Activated CD8-positive, alpha-beta T cell treated with anti-CD3 and anti-CD28 coated beads, Interleukin-2, amount 10 ng/mL, durations not matched to agents 7 days and 5 days (primary cell): ENCODE measurements at places on chromosomes 11 and 22. TPM values are rescaled to one million over a fixed set of nuclear protein-coding genes. Genes with fewer than 3 reads are reported as not detected.
A peak's percentile ranks its signal among the peaks of the same experiment; 100 is the strongest.

- H3K4me3 ChIP-seq, result no peak overlapping the region
- no peak for DNase-seq
- peaks cover 9% of the 10 kb centered on the region for H3K27me3 ChIP-seq
- H3K36me3 ChIP-seq, result no peaks in the 10 kb centered on the region
These were observed 8.9 kb downstream of the SULT4A1 start for GRCh38 chr22:43853328-43853931.

CARD18 gene
- not detected for total RNA-seq

DNA sequence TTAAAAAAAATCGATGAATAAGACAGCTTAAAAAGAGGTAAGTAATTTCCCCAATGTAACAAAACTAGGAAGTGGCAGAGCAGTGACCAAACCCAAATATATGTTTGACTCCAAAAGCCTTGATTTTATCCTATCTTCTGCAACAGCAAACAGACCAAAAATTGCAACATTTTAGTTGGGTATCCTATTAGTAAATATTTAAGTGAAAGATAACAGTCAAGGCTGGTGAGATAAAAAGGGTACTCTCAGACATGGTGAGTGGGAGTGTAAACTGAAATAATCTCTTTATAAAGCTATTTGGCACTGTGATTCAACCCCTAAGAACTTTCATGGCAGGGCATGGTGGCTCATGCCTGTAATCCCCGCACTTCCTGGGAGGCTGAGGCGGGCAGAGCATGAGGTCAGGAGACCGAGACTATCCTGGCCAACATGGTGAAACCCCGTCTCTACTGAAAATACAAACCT lies 1.9 kb upstream of the RDX start:
- H3K4me1 ChIP-seq, result peaks cover 31% of the 10 kb centered on the region
- peaks cover 13% of the 10 kb centered on the region for H3K36me3 ChIP-seq
- H3K27me3 ChIP-seq, result no peaks in the 10 kb centered on the region
- no peak for DNase-seq
- H3K4me3 ChIP-seq, result no peak overlapping the region

TMPRSS5 gene
- total RNA-seq, result 0.31 TPM

DNA sequence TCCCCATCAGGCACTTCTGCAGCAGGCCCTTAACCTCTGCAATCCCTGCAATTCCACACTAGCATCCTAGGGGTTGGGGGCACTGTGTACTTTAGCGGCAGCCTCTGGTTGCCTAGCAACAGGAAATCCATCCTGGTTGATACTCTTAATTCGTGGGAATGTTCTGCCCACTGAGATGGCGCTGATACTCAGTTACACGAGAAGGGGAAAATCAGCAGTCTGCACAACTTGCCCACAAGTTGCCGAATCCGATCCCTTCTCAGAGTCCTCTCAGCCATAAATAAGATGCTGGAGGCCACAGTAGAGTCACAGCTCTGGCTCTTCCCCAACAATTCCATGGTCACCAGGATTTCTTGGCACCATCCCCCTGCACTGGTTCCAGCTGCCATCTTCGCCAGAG lies 57.6 kb upstream of the CRYBB3 start:
- DNase-seq, result no peak
- no peaks in the 10 kb centered on the region for H3K4me1 ChIP-seq
- H3K27me3 ChIP-seq, result no peaks in the 10 kb centered on the region
- peaks cover 7% of the 10 kb centered on the region for H3K36me3 ChIP-seq
- no peak overlapping the region for H3K4me3 ChIP-seq

PANX3 gene
- total RNA-seq, result not detected

- H3K27ac ChIP-seq, result no peak overlapping the region
- no peaks in the 10 kb centered on the region for H3K4me1 ChIP-seq
- no peak for DNase-seq
These were observed 85.4 kb downstream of the TTC28 start for GRCh38 chr22:28594076-28594796.

DNA sequence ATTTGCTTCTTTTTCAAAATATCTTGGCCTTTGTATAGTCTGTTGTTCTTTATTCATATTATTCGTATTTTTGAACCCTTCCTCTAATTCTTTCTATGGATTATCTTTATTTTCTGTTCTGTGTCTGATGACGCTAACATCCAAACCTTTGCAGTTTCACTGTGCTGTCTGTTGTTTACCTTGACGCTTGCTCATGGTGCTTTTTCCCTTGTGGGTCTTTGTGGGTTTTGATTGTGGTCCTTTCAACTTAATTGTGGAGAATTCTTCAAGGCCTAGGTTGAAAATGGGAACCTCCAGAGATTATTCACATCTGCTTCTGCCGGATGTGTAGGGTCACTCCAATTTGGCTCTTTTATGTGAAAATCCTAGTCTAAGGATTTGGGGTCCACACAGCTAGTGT lies 34.6 kb downstream of the PARVG start:
- H3K4me1 ChIP-seq, result no peaks in the 10 kb centered on the region
- no peak overlapping the region for H3K4me3 ChIP-seq
- DNase-seq, result no peak
- no peaks in the 10 kb centered on the region for H3K27me3 ChIP-seq

DNA sequence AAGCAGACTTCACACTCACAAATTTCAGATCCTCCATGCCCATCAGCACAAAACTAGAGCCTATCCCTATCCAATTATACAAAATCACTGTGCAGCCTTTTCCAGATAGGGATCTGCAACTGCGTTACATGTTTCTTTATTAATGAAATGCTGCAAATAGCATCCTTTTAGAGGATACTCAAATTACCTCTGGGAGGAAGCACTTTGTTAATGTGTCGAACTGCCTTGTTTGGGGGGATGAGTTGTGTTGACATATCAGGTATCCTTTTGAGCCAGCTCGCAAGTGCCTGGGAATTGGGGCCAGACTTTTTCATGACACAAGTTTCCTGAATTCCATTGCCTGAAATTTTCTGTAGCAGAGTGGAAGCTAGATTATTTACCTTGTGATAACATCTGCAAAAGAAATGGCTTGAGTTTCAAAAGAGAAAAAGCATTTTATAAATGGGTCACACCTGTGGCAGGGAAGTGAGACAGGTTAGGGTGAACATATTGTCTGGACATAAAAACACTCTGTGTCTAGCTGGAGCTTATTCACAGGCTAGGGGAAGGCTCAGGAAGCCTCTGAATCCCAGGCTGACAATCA lies 299.1 kb upstream of the MTNR1B start:
- H3K27me3 ChIP-seq, result no peaks in the 10 kb centered on the region
- H3K4me1 ChIP-seq, result no peaks in the 10 kb centered on the region
- no peak overlapping the region for H3K27ac ChIP-seq
- H3K36me3 ChIP-seq, result no peaks in the 10 kb centered on the region

PNPLA3 gene
- total RNA-seq, result 0.13 TPM

DNA sequence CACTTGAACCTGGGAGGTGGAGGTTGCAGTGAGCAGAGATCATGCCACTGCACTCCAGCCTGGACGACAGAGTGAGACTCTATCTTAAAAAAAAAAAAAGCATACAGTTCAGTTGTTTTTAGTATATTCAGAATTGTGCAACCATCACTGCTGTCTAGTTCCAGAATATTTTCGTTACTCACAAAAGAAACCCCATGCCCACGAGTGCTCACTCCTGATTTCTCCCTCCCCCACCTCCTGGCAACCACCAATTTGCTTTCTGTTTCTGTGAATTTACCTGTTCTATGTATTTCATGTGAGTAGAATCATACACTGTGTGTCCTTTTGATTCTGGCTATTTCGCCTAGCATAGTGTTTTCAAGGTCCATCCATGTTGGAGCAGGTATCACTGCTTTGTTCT lies 24.8 kb downstream of the PTPRJ start:
- peaks cover 84% of the 10 kb centered on the region for H3K4me1 ChIP-seq
- no peaks in the 10 kb centered on the region for H3K27me3 ChIP-seq
- H3K4me3 ChIP-seq, result peak overlapping the region; percentile 54
- peak overlapping the region; percentile 95 for H3K27ac ChIP-seq
- peak; percentile 50 for DNase-seq
- peaks cover 27% of the 10 kb centered on the region for H3K36me3 ChIP-seq

TRAPPC4 gene
- total RNA-seq, result 58.6 TPM

GRCh38 chr11:75635066-75635862 lies 33.6 kb downstream of the MAP6 start:
- H3K4me1 ChIP-seq, result no peaks in the 10 kb centered on the region
- peaks cover 41% of the 10 kb centered on the region for H3K27me3 ChIP-seq
- no peak overlapping the region for H3K27ac ChIP-seq
- no peaks in the 10 kb centered on the region for H3K36me3 ChIP-seq
- no peak overlapping the region for H3K4me3 ChIP-seq
- DNase-seq, result no peak

VEGFB gene
- 81.5 TPM for total RNA-seq

GRCh38 chr11:12235553-12235946 lies 125.2 kb downstream of the MICAL2 start:
- peak overlapping the region; percentile 32 for H3K4me3 ChIP-seq
- H3K36me3 ChIP-seq, result peaks cover 39% of the 10 kb centered on the region
- peak; percentile 24 for DNase-seq

C1QTNF6 gene
- 6.1 TPM for total RNA-seq

GRCh38 chr11:69011624-69012091 lies 1.4 kb downstream of the MRGPRF start:
- H3K4me3 ChIP-seq, result no peak overlapping the region
- no peak for DNase-seq
- H3K27me3 ChIP-seq, result peaks cover 24% of the 10 kb centered on the region
- H3K36me3 ChIP-seq, result no peaks in the 10 kb centered on the region

RTL10 gene
- 17.0 TPM for total RNA-seq

DNA sequence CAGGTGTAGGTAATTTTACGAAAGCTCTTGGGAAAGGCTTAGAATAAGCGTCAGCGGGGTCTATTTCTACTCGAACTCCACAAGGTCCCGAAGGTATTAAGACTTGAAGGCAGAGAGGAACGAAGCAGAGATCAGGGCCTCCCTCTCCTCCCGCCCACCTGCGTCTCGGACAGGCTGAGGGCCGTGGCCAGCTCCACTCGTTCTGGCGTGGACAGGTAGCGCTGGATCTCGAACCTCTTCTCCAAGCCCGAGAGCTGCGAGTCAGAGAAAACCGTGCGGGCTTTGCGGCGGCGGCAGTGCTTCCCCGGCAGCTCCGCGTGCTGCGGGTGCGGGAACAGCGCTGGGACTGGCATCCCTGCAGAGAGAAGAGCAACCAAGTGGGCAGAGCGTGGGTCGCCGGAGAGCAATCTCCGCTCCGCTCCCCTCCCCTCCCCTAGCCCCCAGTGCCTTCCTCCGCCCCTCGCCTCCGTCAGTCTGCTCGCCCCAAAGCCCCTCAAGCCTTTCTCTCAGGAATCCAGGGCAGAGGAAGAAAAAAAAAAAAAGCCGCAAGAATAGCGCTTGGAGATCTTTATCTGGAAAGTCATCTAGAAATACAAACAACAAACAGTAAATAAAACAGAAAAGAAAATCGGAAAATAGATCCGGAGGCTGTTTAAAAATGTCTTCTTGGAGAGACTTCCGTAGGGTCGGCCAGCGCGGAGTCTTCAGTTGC lies 2.4 kb downstream of the BSX start:
- no peak overlapping the region for H3K4me3 ChIP-seq
- peaks cover 89% of the 10 kb centered on the region for H3K27me3 ChIP-seq
- H3K36me3 ChIP-seq, result peaks cover 5% of the 10 kb centered on the region
- H3K27ac ChIP-seq, result no peak overlapping the region
- no peak for DNase-seq
- peaks cover 30% of the 10 kb centered on the region for H3K4me1 ChIP-seq

DNA sequence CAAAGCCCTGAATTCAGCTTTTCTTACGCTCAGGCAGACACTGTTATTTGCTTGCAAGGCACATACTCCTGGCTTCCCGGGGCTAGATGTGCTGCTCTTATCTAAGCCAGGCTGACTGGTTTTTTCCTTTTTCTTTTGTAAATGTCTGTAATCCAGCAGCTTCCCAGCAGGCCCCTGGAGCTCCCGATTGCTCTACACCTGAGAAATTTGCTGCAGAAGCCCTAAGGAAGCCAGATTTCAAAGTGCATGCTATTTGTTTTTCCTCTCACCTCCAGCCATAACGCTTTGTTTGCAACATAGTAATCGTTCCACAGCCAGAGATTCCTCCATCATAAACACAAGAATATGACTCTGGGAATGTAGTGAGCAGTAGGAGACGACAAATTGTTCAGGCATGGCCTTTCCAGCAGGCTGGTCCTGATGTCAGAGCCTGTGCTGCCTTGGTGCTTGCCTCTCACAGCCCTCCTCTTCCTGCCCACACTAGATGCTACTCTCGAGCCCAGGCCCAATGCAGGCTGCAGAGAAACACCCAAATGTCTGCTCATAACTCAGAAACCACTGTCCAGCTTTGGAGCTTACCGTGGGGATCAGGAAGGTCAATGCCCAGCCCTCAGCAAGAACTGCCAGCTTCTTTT lies 54.7 kb upstream of the SLC6A5 start:
- peaks cover 3% of the 10 kb centered on the region for H3K27me3 ChIP-seq
- no peak overlapping the region for H3K4me3 ChIP-seq
- no peak for DNase-seq
- H3K4me1 ChIP-seq, result no peaks in the 10 kb centered on the region
- H3K27ac ChIP-seq, result no peak overlapping the region
- no peaks in the 10 kb centered on the region for H3K36me3 ChIP-seq

GRCh38 chr22:20636945-20637344 lies 129.5 kb downstream of the MED15 start:
- H3K27ac ChIP-seq, result no peak overlapping the region
- H3K27me3 ChIP-seq, result peaks cover 13% of the 10 kb centered on the region
- H3K4me3 ChIP-seq, result no peak overlapping the region
- H3K36me3 ChIP-seq, result no peaks in the 10 kb centered on the region
- no peak for DNase-seq

GRCh38 chr11:79403839-79404238 lies 37.0 kb downstream of the TENM4 start:
- H3K27me3 ChIP-seq, result no peaks in the 10 kb centered on the region
- H3K4me3 ChIP-seq, result no peak overlapping the region

DNA sequence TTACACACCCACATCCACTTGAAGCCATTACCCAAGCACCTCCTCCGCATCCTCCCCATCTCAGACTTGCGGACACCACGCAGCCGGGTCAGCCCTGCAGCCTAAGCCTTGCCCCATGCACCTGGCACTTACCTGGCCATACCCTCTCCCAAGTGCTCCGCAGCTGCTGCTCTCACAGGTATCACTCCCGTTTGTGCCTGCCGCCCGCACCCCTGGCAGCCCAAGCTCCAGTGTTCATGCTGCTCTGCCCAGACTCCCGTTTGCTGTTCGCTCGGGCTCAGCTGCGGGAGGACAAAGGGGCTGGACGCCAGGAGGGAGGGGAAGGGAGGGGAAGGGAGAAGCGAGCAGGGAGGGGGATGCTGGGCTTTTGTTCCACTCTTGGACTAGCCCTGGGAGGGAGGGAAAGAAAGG lies at the start of gene KLHL35:
KLHL35 (minus strand) TSS at position 293 of the 411 bp plus-strand sequence. CDS start 2,574 bp downstream, outside the sequence.
- no peak within 1 kb of the TSS for H3K27ac ChIP-seq
- H3K4me1 ChIP-seq, result peaks cover 16% of the 10 kb centered on the region
- peaks cover 6% of the 10 kb centered on the region for H3K36me3 ChIP-seq
- peaks cover 43% of the 10 kb centered on the region for H3K27me3 ChIP-seq
- DNase-seq, result no peak

DNA sequence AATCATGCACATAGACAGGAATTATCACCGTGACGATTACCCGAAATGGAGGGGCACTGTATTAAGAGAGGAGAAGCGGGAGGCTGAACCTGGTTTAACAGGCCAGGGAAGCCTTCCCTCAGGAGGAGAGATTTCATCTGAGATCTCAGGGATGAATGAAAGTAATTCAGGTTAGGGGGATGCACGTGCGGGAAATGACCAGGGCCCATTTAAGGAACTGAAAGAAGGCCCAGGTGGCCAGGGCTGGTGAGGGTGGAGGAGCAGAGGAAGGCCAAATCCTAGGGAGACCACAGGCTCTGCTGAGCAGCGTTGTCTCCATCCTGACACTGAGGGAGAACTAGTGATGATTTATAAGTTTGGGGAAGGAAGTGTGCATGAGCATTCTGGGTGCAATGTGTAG lies 16.3 kb upstream of the OPCML start:
- no peak for DNase-seq
- H3K27ac ChIP-seq, result no peak overlapping the region
- H3K27me3 ChIP-seq, result no peaks in the 10 kb centered on the region
- H3K4me1 ChIP-seq, result no peaks in the 10 kb centered on the region
- H3K4me3 ChIP-seq, result no peak overlapping the region

GRCh38 chr22:24138649-24139420 lies 42.5 kb upstream of the SUSD2 start:
- H3K27me3 ChIP-seq, result no peaks in the 10 kb centered on the region
- no peak for DNase-seq

NCAM1 gene
- total RNA-seq, result 1.4 TPM

OR51B6 gene
- total RNA-seq, result not detected

IGF2 gene
- not detected for total RNA-seq
